ENCODE measurements at places on chromosomes 3 and 15.

GRCh38 chr15:64892847-64893403, 18.8 kb upstream of the ANKDD1A start:
- DNase-seq, result peak; percentile 69

GRCh38 chr3:158743664-158744566, 11.7 kb upstream of the RARRES1 start:
- no peak for DNase-seq

DNA sequence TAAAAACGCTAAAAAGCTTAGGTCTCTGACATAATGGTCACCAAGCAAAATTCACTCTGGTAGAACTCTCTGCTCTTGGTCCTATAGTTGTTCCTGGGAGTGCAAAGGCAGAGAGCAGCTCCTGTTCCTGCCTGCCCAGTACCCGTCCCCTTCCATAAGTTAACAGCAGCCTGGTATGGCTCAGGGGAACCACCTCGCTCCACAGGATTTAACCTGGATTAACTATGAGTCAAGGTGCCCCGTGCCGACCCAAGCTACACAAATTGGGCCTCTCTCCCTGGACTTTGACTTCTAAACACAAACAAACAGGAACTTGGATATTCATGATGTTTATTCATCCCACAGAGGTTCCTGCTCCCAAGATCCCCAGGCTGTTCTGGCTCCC, 32.1 kb downstream of the SCAP start:
- DNase-seq, result no peak

- DNase-seq, result no peak
Measured at GRCh38 chr15:22942306-22942855, 37.8 kb downstream of the CYFIP1 start.

GRCh38 chr3:19539518-19540392, 391.4 kb downstream of the KCNH8 start:
- DNase-seq, result no peak
